Left ventricle myocardium superior (tissue), 1 donor: ENCODE measurements at places on chromosomes 7 and 10. TPM values are rescaled to one million over a fixed set of nuclear protein-coding genes. Genes with fewer than 3 reads are reported as not detected.

The MRC1 gene
- total RNA-seq: 26.7 TPM

The ARHGAP22 gene
- total RNA-seq: 3.4 TPM

The BAIAP2L1 gene
- 2.0 TPM for total RNA-seq

The KLLN gene
- total RNA-seq: 0.47 TPM

The TMEM229A gene
- not detected for total RNA-seq

The CDH23 gene
- 5.4 TPM for total RNA-seq

The TSPAN15 gene
- 8.3 TPM for total RNA-seq

The CISD1 gene
- 182 TPM for total RNA-seq

The ELN gene
- total RNA-seq: 29.0 TPM
